ENCODE measurements at places on chromosomes 5 and 9.

DNA sequence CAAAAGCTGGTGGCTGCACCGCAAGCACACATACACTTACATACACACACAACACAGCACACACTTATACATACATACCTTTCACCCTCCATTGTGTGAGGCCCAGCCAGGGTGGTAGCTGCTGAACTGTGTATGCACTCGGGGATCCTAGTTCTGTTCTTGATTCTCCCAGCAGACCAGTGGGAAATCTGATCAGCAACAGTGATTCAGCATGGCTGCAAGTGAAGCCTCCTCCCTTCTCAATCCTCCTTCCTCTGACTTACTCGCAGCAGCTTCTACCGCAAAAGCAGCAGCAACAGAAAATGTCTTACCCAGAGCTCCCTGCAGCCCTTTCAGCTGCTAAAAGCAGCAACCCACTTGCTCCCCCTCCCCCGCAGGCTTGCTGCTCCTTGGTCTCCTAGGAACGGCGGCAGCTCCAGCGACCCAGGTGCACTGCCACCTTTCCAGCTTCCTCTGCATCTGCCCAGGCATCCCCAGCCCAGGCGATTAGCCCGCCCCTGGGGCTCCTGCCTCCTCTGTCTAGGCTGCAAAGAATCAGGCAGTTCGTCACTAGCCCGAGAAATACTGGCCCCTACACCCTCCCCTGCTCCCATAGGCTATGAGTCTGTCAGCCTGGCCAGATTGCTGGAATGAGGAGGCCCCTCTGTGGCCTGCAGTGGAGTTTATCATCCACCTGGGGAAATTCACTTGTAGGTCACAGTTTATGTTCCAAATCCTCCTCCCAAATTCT is at the start of gene KLHL3:
Gene KLHL3, minus strand, starts transcription at position 535 of the 730 bp plus-strand sequence. Its CDS starts 443 bp downstream, at position 92.
- peak; percentile 90 for DNase-seq

DNA sequence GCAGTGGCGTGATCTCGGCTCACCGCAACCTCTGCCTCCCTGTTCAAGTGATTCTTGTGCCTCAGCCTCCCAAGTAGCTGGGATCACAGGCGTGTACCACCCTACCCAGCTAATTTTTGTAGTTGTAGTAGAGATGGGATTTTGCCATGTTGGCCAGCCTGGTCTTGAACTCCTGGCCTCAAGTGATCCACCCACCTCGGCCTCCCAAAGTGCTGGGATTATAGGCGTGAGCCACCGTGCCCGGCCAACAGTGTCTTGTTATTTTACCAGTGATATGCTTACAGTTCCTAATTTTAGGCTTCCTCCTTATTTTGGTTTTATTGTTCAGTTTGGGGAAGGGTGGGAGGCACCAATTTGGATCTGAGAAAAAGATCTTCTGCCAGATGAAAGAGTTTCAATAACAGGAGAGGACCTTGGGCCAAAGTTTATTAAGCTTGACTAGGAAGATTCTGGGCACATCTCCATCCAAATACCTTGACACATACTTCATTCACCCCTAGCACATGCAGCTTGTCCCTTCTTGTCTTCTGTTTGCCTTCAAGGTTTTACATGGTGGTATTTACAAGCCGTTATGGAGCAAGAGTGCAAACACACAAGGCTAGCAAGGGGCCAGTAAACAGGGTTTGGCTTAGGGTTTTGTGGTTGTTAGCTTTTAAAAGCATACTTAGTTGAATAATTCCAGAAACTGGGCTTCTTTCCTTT is 168.1 kb upstream of the DMRT1 start:
- no peak for DNase-seq

DNA sequence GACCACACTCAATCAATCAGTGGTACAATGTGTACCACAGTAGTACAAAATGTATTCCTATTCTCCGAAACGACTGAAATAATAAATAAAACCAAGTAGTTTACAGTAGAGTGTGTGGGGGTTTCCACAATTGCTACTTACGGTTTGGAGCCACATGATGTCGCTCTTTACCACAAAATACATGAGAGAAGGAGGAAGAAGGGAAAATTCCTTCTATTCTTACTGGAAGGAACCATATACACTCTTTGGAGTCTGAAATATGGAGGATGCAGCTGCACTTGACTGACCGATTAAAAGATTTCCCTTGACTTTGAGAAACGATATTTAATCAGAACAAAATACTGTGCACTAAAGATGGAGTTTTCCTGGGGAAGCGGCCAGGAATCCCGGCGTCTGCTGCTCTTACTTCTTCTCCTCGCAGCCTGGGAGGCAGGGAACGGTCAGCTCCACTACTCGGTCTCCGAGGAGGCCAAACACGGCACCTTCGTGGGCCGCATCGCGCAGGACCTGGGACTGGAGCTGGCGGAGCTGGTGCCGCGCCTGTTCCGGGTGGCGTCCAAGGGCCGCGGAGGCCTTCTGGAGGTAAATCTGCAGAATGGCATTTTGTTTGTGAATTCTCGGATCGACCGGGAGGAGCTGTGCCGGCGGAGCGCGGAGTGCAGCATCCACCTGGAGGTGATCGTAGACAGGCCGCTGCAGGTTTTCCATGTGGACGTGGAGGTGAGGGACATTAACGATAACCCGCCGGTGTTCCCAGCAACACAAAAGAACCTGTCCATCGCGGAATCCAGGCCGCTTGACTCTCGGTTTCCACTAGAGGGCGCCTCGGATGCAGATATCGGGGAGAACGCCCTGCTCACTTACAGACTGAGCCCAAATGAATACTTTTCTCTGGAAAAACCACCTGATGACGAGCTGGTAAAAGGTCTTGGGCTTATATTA is at the start of gene PCDHA4:
Gene PCDHA4, plus strand, starts transcription at position 235 of the 942 bp plus-strand sequence.
- DNase-seq, result no peak

DNA sequence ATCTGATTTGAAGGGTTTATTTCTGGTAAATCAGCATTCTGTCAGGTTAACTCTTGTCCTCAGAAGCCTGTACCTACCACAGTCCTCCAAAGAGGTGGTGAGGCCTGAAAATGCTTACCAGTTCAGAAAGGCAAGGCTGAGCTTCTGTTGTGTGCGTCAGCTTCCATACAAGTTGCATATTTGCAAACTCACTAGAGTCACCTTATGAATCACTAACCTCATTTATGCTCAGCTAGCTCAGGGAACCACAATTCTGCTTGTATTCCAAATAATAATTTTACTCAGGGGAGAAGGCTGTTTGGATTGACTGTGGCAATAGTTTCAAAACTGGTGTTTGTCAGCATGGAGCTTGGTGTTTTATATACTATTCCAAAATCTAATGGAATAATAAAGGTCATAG is 355.1 kb upstream of the RFX3 start:
- no peak for DNase-seq

DNA sequence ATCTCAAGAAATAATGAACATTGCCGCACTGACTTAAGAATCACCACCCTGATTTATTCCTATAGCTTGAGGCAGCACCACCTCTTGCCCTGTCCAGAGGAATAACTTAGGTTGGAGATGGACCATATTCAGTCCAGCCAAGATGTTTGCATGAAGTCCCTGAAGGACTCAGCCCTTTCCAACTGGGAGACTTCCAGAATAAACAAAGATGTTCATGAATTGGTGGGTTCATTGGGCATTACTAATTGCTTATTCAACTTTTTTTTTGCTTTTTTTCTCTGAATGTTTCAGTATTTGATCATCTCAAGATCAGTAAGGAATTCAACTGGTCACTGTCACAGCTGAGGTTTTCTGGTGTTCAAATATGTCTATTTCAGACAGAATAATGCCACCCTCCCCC is 470.6 kb downstream of the CCDC171 start:
- no peak for DNase-seq

All from thymus (tissue), 14 donors.